Activated naive CD4-positive, alpha-beta T cell treated with anti-CD3 and anti-CD28 coated beads, Interleukin-2, amount 10 ng/mL, durations not matched to agents 7 days and 5 days (primary cell): ENCODE measurements at places on chromosomes 13 and 19.

DNA sequence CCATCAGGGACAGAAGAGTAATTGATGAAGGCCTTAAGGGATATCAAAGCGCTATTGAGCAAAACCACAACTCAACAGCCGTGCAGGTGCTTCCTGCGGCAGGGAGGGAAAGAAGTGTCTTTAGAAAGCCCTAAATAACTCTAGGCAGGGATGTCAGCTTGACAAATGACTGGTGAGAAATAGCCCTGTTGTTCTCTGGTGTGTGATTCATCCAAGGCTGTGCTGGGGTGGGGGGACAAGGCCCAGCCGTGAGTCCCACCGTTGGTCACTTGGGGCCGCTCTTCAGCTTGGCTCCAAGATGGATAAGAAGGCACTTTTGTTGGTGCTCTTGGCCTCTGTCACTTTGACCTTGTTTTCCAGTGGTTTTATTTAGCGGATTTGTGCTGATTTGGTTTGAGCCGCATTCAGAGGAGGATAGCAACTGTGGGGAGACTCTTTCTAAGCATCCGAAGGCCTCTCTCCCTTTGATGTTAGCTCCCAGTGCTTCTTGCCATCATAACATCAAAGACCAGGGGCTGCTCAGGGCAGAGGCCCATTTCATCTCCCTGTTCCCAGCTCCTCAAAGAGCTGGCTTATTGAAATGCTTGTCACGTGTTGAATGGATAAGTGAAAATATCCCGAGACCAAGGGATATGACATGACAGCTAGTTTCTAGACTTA, 130.3 kb upstream of the SERP2 start:
- DNase-seq: peak; percentile 21

DNA sequence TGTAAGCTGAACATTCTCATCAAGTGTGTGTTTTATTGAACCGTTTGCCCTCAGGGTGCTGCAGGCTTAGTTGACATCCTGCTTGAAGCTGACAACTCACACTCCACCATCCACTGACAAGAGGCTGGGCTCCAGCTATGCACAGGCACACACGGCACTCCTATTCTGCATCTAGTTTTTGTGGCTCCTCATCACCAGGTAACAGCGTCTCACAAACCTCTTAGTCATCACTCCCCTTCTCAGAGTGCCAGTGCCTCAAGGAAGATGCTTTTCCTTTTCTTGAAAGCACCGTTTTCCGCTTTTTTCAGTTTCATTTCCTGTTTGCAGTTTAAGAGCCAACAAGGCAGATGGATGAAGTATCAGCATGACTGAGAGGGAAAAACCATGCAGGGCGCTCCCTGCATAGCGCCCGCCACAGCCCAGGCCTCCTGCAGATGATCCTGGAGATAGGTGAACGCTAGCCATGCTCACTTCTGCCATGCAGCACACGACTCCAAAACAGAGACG, 491.2 kb downstream of the COG6 start:
- DNase-seq: peak; percentile 33

DNA sequence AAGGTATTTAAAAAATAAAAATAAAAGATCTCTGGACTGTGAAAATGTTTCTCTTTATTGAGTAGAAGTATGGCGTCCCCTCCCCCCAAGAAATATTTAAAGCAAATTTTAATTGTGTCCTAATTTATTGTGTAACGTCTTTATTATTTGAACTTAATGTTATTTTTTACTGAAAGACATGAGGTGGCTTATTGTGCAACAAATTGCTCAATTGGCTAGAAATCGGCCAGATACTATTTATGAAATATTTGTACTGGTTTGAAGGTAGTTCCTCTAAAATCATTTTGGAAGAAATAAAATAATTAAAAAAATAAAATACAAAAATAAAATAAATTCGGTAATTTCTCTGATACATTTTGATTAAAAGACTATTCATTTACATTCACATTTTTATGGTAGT, 162.3 kb downstream of the DACH1 start:
- DNase-seq: no peak

DNA sequence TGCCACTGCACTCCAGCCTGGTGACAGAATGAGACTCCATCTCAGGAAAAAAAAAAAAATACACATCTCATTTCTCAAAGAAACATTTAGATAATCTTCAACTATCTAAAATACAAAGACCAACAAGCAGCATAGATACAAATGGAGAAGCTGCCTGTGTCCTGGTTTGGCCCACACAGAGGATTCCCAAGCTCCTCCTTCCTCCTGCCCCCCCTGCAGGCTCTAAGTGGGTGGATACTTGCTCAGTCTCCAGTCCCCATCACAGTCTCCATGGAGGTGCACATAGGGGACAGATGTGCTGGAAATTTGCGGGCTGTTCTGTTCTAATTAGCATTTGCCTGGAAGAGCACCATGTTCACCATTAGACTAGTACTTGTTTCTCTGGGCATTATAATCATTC, 59.9 kb downstream of the ABCC4 start:
- DNase-seq: no peak

DNA sequence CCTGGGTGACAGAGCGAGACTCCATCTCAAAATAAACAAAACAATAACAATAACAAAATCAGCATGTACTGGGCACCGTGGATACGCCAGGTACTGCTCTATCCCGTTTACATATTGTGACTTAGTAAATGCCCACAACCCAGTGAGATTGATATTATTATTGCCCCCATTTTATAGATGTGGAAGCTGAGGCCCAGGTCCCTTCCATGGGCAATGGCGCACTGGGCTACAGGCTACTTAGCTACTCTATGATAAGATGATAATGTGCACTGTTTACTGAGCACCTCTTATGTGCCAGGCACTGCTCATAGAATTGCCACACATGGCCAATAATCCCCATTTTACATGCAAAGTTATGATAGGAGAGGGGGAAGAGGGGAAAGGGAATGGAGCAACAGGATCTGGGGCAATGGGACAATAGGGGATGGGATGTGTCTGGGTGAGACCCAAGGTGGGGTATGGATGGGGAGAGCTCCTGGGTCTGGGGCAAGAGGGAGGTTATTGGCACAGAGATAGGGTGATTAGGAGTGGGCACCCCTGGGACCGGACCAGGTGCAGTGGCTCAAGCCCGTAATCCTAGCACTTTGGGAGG, 5.4 kb downstream of the KCNN4 start:
- no peak for DNase-seq

DNA sequence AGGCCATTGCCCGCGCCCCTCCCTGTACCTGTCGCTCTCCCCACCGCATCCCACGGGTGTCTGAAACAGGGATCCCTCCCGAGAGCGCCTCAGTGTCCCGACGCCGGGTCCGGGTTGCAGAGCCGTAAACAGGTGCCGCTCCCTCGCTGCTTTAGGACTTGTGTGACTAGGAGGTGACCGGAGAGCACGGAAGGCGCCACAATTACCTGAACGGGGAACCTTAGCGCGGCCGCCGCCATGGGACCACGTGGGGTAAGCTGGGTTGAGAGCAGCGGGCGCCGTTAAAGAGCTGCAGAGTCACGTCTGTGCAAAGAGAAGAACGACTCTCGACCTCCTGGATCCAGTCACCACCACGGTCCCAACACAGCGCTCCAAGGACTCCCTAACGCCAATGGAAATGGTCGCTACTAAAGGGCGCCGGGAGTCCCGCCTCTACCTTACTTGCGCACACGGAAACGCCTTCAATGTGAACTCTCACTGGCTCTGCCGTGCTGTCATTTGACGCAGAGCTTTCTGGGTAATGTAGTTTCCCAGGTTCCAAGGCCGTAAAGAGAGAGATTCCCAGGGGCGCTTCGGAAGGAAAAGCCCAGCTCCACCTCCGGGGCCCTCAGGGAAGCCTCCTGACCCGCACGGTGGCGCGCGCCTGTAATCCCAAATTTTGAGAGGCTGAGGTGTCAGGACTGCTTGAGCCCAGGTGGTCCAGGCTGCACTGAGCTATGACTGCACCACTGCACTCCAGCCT, at the start of gene ZNF552:
ZNF552 (minus strand) TSS at position 409 of the 742 bp plus-strand sequence; CDS start at position 239, 170 bp downstream.
- DNase-seq: peak; percentile 86

GRCh38 chr13:107242138-107242537, 674.2 kb upstream of the ARGLU1 start:
- no peak for DNase-seq

GRCh38 chr19:55498246-55498840, 10.1 kb downstream of the SSC5D start:
- no peak for DNase-seq

DNA sequence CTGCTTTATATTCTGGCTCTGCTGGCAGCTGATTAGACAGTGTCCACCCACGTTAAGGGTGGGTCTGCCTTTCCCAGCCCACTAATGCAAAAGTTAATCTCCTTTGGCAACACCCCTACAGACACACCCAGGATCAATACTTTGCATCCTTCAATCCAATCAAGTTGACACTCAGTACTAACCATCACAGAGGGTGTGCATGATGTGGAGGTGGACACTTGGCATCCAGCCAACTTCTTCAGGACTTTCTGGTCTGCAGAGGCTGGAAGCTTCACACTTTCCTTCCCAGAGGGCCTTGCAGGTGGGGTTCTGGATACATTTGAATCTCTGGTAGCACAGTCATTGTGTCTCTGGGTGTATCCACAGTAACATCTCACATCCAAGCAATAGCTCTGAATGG, 18.9 kb upstream of the IGFL1 start:
- DNase-seq: no peak

GRCh38 chr19:16026131-16026530, 50.2 kb upstream of the TPM4 start:
- DNase-seq: no peak

- no peak for DNase-seq
These were observed 15.2 kb upstream of the C1QTNF9B start for GRCh38 chr13:23912469-23912868.

DNA sequence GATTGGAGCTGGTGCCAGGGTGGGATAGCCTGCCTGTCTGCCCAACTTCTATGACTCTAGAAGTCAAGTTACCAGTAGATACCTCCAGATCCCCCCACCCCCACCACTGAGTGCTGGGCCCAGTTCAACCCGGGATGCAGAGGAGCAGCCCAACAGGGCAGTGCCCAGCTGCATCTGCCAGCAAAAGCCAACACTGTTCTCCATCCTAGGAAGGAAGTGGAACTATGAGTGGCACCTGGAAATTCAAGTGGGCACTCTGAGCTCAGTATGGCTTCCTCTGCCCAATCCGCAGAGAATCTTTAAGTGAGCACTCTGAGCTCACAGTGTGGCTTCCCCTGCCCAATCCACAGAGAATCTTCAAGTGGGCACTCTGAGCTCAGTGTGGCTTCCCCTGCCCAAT, 14.2 kb downstream of the TUBGCP3 start:
- no peak for DNase-seq

DNA sequence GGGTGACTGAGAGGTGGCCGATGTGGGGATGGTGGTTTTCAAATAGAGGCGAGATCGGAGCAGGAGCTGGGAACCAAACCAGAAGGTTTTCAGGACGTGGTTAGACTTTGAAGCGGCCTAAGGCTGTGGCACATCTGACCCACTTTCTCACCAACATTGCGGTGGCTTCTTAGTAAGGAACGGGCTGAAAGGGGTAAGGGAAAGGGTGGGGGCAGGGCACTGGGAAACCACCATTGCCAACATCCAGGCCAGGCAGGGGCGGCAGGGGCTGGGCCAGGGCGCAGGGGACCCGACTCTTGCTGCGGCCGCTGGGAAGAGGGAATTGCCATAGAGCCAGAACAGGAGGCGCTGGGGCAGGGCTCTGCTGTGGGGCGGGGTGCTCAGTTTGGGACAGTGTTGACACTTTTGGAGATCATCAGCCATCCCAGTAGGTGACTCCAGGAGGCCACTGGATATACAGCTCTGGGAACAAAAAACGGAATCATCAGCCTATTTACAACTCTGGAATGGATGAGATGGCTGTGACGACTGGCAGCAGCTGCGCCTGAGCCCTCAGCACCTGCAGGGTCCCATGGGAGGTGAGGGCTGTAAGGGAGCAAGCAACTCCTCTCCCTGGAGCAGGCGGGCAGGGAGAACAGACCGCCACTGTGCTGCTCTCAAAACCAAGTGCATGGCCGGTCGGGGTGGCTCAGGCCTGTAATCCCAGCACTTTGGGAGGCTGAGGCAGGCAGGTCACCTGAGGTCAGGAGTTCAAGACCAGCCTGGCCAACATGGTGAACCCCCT, 52.2 kb downstream of the IRS2 start:
- no peak for DNase-seq

DNA sequence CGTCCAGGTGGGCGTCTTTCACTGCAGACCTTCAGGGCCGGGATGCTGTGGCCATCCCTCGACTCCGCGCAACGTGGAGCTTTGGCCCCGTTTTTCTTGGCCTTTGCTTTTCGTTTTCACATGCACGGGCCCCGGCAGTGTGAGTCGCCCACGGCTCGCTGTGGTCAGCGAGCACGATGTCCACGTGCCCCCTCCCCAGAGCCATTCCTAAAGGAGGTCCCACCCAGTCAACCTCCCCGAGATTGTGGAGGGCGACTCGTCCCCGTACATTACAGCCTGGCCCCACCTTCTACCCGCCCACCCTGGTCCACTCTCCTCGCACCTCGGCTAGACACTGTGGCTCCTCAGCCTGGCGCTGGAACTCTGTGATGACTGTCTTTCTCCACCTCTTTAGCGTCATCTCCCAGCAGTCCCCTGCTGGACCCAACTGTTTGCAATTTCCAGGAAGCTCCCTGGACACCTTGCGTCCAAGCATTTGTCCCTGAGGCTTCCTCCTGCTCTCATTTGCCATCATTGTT, 405 bp downstream of the ZNF446 start:
- peak; percentile 35 for DNase-seq

- DNase-seq: no peak
These were observed 1575.5 kb upstream of the SPRY2 start for GRCh38 chr13:81916461-81916860.

- DNase-seq: no peak
These were observed 51.5 kb downstream of the SOX21 start for GRCh38 chr13:94660695-94661326.

- no peak for DNase-seq
These were observed 216.3 kb downstream of the SLITRK6 start for GRCh38 chr13:85582890-85583289.

DNA sequence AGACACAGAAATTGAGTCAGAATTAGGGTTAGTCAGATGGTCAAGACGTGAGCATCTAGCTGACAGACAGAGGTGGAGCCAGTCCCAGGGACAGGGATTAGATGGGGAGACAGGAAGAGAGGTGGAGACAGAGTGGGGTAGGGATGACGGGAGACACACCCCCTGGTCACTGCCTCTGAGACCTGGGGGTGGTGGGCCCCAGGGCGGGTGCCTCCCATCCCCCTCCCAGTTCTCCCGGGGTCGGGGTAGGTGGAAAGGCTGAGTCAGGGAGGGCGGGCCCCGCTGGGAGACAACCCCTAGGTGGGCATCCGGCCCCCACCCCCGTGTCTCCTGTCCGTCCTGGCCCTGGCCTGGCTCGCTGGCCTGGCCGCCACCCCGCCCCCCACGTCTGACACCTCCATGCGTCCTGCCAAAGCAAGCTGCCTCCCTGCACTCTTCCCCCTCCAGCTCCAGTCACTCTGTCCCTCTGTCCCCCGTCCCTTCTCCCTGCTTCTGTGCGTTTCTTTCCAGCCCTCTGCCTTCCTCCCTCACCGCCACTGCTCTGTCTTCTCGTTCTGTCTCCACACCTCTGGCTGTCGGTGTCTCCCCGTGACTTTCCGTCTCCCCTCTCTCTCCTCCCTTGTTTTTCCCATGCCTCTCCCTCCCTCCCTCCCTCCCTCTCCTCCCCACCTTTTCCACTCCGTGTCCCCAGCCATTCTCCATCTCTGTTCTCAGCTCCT, 15.1 kb downstream of the CCDC97 start:
- no peak for DNase-seq
